Activated T-helper 1 cell treated with anti-CD3 and anti-CD28 coated beads, Interleukin-2, amount 50 U/mL, for 16 hours (primary cell): ENCODE measurements at places on chromosomes 12 and 14.

DNA sequence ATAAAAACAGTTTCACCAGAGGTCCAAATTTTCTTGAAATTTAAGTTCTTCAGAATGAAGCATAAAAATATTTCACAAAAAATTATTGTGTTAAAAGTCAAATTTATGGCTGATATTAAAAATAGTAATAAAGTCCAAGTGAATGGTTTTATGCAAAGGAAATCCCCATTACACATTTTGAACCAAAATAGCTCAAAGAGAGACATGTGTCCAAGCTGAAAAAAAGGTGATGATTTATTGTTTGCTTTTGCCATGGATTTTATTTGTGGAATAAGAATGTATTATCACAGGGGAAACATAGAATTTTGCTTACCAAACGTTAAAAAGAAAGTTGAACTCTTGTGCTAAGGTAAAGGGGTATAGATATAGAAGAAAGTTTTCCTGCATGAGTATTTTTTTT, 4.6 kb downstream of the FOXG1 start:
- no peak for DNase-seq

GRCh38 chr14:91378930-91379578, 38.6 kb downstream of the CCDC88C start:
- DNase-seq = no peak

DNA sequence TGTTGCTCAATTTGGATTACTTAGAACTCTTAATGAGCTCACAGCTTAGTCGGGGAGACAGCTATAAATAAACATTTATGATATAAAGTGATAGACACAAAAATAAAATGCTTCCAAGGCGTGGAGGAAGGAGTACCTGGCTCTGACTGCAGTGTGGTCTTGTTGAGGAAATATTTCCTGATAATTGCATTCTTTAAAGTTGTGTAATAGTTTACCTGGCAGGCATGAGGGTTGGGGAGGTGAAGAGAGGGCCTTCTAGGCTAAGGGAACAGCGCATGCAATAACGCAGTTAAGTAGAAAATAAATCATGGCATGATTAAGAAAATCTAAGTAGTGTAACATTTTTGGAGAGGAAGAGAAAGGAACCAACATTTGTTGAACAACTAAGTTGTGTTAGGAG, 260.5 kb upstream of the ATP2B1 start:
- no peak for DNase-seq

- no peak for DNase-seq
Observed at GRCh38 chr12:2240984-2241383, 188.2 kb downstream of the CACNA1C start.

GRCh38 chr14:34633742-34634141, 3.8 kb upstream of the SNX6 start:
- no peak for DNase-seq

DNA sequence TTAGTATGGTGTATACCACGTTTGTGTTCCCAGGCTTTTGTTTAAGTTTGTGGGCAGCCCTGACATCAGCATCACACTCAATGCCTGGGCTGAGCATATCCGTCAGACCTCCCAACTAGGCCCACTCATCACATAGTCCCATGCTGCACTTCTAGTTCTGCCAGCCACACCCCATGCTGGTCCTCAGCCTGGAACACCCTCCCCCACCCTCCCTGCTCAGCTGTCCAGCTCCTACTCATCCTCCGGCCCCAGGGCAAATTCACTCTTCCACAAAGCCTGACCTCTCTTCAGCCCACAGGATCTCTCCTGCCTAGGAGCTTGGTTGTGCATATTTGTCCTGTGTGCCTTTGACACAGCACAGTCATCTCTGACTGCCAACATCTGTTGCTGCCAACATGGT, 3.9 kb upstream of the ENDOU start:
- no peak for DNase-seq

GRCh38 chr12:57892232-57892972, 45.9 kb upstream of the CTDSP2 start:
- no peak for DNase-seq

GRCh38 chr12:119822046-119822445, 55.1 kb downstream of the CIT start:
- DNase-seq = no peak

DNA sequence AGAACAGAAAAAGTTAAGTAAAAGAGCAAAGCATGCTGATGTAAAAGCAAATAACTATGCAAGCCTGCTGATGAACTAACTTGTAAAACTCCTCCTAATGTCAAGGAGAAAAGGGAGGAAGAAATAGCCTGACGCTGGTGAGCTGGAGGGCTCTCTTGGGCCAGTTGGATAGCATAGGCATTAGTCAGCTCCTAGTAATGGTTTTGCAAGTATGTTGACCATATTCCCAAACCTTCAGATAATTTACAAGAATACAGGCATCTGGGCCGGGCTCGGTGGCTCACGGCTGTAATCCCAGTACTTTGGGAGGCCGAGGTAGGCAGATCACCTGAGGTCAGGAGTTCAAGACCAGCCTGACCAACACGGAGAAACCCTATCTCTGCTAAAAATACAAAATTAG, 871.4 kb downstream of the C12orf50 start:
- no peak for DNase-seq

DNA sequence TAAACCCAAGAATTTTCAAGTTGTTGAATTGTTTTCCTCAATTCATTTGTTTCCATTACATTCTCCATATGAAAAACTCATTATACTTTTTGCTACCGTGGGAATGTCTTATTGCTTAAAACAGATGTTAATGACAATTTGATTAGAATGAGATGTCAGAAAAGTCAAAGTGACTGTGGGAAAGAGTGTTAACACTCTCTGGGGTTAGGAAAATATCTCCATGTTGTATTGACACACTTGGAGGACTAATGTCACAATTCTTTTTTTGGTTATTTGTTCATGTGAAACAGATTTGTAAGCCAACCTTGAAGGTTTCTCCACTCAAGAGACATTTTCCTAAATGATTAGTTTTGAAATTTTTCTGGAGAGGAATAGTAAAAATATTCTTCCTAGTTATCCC, 47.2 kb upstream of the CMAS start:
- no peak for DNase-seq

- no peak for DNase-seq
Observed at GRCh38 chr12:114012744-114013431, 46.8 kb upstream of the RBM19 start.
